B cell (primary cell): ENCODE measurements at places on chromosomes 13 and 19. TPM values are rescaled to one million over a fixed set of nuclear protein-coding genes. Genes with fewer than 3 reads are reported as not detected.
A peak's percentile ranks its signal among the peaks of the same experiment; 100 is the strongest.

Gene LILRB2
- total RNA-seq: 8.3 and 9.2 TPM in 2 replicates

- DNase-seq: no peak
Measured at GRCh38 chr19:13689085-13689484, 75.2 kb upstream of the MRI1 start.

Gene SKA3
- total RNA-seq: 0.20 and 0.53 TPM in 2 replicates

Gene RASIP1
- total RNA-seq: 0.20 TPM in 1 of 2 replicates, not detected in the other

GRCh38 chr19:37114001-37114400 lies 35.8 kb downstream of the ZNF420 start:
- no peak for DNase-seq

Gene ZNF229
- total RNA-seq: 6.2 and 6.7 TPM in 2 replicates

Gene SPINT2
- 70.0 and 78.5 TPM in 2 replicates for total RNA-seq

Gene DAPK3
- total RNA-seq: 41.0 and 47.4 TPM in 2 replicates

DNA sequence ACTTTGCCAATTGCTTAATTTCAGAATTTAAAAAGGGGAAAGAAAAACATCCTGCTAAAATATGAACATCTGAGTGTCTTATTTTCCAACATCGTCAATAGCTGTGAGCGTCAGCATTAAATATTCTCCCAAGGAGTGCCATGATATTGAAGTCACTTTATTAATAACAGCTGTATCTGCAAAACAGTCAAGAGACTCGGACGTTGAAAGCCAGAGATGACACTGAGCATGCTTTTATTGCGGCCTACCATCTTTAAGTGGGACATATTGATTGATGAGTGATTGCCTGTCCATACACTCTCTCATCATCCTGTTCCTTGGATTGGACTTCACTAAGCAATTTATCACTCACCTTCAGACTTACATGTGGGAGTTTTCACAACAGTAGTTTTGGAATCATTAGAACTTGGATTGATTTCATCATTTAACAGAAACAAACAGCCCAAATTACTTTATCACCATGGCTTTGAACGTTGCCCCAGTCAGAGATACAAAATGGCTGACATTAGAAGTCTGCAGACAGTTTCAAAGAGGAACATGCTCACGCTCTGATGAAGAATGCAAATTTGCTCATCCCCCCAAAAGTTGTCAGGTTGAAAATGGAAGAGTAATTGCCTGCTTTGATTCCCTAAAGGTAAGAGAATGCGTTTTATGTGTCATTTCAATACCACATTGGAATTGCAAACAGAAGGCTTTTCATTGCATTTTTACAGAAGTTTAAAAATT lies 53.8 kb downstream of the MBNL2 start:
- peak; percentile 23 for DNase-seq

- no peak for DNase-seq
Measured at GRCh38 chr19:9848060-9848459, 12.9 kb downstream of the PIN1 start.

DNA sequence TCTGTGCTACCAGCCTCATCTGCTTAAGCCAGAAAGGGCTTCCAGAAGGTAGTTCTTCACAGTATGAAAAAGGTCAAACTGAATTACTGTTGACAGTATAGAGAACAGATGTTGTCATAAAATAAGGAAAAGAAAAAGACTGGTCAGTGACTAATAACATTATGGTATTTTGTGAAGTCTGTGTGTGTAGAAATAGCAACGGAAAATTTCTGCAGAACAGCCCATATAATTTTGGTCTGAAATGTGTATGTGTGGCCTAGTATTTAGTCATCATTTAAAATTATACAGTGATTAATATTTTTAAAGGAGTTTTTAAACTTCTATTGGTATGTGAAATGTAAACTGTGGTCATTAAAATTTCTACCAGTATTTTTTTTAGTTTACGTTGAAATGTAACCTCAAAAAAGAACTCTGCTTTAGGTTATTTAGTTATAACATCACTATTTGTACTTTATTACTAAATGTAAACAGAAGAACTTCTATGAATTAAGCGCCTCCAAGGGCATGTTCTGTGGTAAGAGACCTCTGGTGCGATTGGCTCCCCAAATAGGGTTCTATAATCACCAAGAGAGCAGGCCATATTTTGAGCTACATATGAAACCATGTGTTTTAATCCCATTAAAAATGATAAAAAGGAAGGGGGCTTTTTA lies 3.3 kb upstream of the GPR183 start:
- no peak for DNase-seq

- DNase-seq: no peak
Measured at GRCh38 chr13:99986741-99987140, 5.2 kb downstream of the ZIC2 start.

DNA sequence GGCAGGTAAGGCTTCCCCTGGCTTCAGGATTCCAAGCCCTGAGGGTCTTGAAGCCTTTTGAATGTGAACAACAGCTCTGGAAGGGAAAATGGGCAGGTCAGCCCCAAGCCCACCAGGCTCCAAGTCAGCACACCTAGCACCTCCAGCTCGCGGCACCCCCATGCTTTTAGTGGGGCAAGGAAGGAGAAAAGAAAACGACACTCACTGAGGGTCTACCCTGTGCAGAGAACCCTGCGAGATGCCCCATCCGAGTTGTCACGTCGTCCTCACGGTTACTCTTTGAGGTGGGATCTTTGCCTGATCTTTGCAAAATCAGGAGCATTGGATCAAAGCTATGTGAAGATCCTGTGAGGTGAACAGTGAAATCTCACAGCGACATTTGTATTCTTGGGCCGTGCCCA lies 5.7 kb upstream of the F10 start:
- no peak for DNase-seq

- no peak for DNase-seq
Measured at GRCh38 chr19:46205183-46205984, 24.2 kb upstream of the IGFL1 start.

GRCh38 chr13:30810261-30810701 lies 74.9 kb downstream of the ALOX5AP start:
- no peak for DNase-seq

Gene ACP7
- total RNA-seq: not detected in 2 replicates

GRCh38 chr13:49319551-49319950 lies 71.8 kb downstream of the CDADC1 start:
- DNase-seq: no peak

Gene BICRA
- total RNA-seq: 26.7 and 34.7 TPM in 2 replicates

Gene CYP4F12
- total RNA-seq: not detected in 2 replicates
